ENCODE measurements at places on chromosomes 5 and 9.

- DNase-seq: no peak
Observed at GRCh38 chr5:77636641-77637169, 1.8 kb downstream of the OTP start.

GRCh38 chr5:124453221-124454051 is 293.0 kb downstream of the ZNF608 start:
- no peak for DNase-seq

GRCh38 chr5:118126159-118126558 is 862.2 kb downstream of the DTWD2 start:
- DNase-seq: no peak

DNA sequence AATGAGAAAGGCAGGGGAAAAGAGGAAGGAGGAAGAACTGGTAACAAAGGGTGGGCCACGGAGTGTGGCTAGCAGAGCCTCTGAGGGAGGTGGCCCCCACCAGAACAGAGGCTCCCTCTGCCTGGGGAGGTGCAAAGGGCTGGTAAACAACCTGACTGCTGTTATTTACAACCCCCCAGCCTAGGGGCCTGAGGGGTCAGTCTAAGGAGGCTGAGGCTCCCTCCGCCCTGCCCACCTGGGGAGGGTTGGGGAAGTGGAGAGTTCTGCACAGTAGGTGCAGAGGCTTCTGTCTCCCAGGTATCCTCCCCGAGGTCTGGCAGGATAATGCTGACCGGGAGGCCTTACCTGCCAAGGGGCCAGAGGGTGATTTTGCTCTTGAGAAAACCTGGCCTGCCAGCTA is 35.6 kb upstream of the SMU1 start:
- no peak for DNase-seq

DNA sequence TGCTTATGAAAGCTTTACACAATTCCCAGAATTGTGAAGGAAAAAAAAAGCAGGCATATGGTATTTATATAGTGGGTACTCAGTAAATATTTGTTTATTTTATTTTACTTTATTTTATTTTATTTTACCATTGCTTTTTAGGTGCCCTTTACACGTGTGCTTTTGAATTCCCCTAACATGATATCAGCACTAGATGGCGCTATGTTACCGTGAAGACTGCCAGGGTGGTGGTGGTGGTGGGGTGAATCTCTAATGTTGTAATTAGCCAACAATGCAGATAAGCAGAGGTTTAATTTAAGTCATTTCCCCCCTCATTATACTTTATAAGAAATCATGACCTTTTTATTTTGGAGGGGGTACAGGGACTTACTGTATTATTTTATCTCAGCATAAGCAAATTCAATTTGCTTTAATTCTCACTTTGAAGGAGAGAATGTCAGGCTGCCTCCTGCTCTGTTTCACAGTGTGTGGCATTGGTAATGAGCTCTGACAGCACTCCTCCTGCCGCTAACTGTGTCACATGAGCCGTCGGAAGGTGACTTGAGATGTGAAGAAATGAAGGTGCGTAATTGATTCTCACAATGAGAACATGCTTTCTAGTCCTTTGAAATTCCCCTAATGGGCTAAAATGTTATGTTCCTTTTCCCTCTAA is 165.6 kb downstream of the YTHDC2 start:
- no peak for DNase-seq

- DNase-seq: no peak
Observed at GRCh38 chr9:91426123-91426745, 2.6 kb upstream of the NFIL3 start.

DNA sequence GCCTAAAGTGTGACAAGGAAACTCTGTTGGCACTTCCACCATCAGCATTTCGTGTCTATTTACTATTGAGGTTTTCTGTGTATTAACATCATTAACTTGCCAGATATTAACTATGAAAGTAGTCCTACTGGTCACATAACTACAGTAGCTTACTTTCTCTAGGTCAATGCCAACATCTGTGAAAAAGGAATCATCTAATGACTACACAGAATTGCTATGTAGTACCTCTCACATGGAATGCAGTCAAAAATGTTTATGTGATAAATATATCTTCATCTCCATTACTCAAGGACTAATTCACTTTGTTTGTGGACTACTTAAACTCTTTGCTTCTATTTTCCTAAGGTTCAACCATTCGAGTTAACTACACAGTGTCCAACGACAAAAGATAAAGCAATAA is 2.1 kb downstream of the SCAI start:
- DNase-seq: no peak

GRCh38 chr9:87494970-87495471 is 2.6 kb upstream of the DAPK1 start:
- no peak for DNase-seq

DNA sequence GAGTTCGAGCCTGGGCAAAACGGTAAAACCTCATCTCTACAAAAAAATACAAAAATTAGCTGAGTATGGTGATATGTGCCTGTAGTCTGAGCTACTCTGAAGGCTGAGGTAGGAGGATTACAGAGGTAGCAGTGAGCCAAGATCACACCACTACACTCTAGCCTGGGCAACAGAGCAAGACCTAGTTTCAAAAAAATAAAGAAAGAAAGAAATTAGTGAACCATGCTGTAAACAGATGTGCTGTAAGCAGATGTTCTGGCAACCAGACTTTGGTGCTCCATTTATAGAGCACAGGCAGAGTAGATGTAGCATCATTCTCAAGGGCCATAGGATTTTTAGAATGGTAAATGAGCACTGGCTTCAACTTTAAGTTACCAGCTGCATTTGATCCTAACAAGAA is 115.4 kb downstream of the ST8SIA4 start:
- no peak for DNase-seq

DNA sequence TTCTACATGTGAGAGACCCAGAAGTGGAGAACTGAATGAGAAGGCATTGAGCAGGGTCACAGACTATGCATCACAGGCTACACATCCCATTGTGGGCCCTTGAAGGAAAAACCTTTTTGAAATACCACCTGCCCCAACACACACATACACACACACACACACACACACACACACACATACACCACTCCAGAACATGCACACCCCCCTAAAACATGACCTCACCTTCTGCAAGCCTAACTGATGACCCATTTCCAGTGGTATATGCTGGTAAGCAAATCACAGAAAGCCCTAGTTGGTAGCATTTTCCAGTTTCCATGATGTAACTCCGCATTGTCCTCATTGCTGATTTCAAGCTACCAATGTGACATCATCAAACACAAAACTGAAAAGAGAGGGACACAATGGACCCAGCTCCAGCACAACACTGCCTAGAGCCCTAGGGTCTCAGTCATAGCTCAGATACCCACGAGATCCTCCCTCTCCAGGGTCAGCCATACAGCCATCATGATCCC is 36.4 kb downstream of the THBS4 start:
- DNase-seq: no peak

GRCh38 chr5:124910354-124911016 is 164.0 kb upstream of the ZNF608 start:
- DNase-seq: no peak

- DNase-seq: no peak
Observed at GRCh38 chr5:32646061-32646969, 61.0 kb downstream of the SUB1 start.

- DNase-seq: no peak
Observed at GRCh38 chr5:123450114-123450513, 26.9 kb upstream of the CEP120 start.

DNA sequence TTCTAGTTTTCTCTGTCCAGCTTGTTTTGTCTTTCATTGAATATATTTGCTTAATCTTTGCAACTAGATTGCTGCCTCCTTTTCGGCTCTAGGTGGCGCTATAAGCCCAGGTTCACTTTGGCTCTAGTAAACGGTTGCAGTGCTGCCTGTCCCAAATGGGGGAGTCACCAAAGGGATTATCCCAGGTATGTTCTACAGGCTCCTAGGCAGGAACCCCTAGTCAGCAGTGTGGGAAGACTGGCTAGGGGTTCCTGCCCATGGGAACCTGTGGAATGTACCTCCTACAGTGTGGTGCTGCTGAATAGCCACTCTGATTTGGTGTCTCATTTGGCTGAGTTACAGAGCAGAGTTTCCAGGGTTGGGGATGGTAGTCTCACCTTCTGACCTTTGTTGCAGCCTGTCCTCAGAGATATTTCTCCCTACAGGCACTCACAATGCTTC is 85.2 kb downstream of the ARSB start:
- DNase-seq: no peak

GRCh38 chr9:96615411-96615810 is 4.2 kb downstream of the CDC14B start:
- no peak for DNase-seq

- no peak for DNase-seq
Observed at GRCh38 chr5:11007269-11007870, 246.3 kb upstream of the DAP start.

- peak; percentile 7 for DNase-seq
Observed at GRCh38 chr9:122213589-122214413, 15.0 kb downstream of the LHX6 start.

GRCh38 chr5:2353871-2354440 is 397.5 kb downstream of the IRX2 start:
- DNase-seq: no peak

- DNase-seq: no peak
Observed at GRCh38 chr5:39340506-39340905, 23.8 kb downstream of the C9 start.

DNA sequence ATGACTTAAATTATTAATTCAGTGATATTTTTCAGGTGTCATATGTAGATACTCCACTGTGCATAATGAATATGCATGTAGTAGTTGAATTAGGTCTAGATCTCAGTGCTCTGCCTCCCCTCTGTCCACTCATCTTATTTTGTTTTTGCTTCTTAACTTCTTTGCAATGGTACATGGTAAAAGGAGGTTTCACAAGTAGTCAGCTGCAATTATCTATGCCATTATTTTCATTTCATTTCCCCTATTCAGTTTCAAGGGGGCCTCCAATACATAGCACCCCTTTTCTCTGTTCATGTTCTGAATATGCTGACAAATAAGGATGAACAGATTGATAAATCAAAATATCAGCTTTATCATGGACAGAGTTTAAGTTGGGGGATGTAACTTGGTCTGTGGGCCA is 511.6 kb upstream of the ZNF608 start:
- DNase-seq: no peak

GRCh38 chr5:132416306-132417009 is 46.9 kb downstream of the SLC22A5 start:
- DNase-seq: no peak

DNA sequence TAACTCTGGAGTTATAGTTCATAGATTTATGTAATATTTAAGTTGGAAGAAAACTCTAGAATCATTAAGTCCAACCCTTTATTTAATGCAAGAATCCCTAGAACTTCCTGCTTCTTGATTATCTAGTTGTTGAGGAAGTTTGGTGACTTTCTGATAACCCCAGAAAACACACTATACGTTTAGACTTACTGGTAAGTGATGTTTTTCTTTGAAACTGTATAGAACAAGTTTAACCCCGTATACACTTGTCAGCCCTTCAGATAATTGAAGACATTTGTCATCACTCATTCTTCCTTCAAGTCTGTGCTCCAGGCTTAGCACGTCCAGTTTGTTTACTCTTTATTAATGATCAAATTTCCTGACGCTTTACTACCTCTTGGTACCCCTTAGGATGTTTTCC is 9.0 kb downstream of the NDUFS4 start:
- no peak for DNase-seq

DNA sequence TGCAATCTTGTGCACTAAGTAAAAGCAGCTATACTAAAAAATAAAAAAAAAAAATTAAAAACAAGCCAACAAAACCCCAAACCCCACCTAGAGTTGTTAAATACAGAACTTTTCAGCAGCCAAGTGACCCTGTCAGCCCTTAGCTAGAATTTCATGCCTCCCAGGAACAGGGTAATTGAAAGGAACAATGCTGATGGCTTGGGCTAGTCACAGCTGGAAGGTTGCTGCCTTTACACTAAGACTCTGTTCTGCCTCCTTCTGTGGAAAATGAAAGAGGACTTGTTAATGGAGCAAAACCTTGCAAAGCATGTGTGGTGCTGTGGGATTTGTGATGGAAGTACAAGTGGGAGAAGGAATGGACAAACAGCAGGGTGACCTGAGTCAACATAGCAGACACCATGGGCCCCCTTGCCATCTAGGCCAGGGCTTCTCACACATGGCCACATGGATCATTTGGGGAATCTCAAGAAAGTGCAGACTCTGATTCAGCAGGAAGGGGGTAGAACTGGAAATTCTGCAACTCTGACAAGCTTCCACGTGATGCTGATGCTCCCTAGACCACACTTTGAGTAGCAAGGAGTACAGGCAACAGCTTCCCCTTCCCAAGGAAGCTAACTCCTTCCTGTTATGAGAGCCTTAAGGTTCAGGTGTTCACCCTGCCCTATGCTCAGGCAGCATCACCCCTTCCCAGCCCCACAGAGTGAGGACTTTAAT is 14.9 kb upstream of the TMEM252 start:
- DNase-seq: no peak

- no peak for DNase-seq
Observed at GRCh38 chr5:127358740-127359139, 68.1 kb downstream of the MEGF10 start.

- DNase-seq: no peak
Observed at GRCh38 chr5:60535198-60535597, 164.8 kb downstream of the DEPDC1B start.

- peak; percentile 11 for DNase-seq
Observed at GRCh38 chr9:88173378-88173999, 35.2 kb upstream of the SPATA31C2 start.

All from stimulated activated CD4-positive, alpha-beta T cell treated with anti-CD3 and anti-CD28 coated beads, Interleukin-15, amount 100 ng/mL, for 1 hour (primary cell).